ENCODE measurements at places on chromosomes 13 and 19.

- DNase-seq, result no peak
Measured at GRCh38 chr13:113084094-113084942, 21.3 kb upstream of the F7 start.

GRCh38 chr13:90485436-90485835 is 862.1 kb upstream of the MIR17HG start:
- DNase-seq, result peak; percentile 69

DNA sequence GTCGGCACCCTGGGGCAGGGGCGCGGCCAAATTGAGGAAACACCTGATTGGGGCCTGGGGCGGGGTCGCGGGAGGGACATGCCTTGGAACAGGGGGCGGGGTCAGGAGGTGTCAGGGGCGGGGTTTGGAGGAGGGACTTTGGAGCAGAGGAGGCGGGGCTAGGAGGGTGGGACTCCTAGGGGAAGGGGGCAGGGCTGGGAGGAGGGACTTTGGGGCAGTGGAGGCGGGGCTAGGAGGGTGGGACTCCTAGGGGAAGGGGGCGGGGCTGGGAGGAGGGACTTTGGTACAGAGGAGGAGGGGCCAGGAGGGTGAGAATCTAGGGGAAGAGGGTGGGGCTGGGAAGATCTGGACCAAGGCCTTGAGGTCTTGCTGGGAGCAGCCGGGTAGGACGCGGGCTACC is 21.9 kb downstream of the GRIN2D start:
- no peak for DNase-seq

DNA sequence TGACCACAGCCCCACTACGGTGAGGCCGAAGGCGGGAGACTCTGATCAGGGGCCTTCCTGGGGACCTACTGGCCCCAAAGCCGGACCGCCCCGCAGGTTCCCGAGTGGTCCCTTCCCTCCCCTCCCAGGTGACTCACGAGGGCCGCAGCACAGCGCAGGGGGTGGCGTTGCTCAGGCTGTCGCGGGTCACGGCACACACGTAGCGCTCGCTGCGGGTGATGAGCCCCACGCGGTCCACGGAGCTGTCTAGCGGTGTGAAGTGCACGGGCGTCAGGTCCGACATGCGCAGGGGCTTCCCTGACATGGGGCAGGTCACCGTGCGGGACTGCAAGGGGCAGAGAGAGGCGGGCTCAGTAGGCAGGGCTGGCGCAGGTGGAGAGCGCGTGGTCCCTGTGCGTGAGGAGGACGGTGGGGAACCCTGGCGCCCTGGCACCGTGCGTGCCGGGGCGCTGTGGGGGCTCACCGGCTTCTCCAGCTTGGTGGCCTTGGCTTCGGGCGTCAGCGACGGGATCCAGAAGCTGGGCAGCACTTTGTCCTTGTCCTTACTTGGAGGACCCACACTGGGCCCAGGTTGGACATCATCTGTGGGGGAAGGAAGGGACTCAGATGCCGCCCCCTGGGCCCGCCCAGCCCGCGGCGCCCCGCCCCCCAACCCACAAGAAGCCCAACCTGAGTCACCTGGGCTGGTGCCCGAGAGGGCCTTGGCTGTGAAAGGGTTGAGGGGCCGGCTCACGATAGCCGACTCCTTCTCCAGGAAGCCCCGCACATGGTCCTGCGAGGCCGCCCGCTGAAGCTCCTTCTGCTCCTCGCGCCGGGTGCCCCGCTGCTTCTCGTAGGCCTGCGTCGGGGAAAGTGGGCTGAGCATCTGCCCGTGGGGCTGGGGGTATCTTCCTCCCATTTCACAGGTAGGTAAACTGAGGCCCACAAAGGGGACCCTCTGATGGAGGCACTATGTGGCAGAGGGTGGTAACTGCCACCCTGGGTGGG is 23.7 kb downstream of the NOSIP start:
- DNase-seq, result no peak

DNA sequence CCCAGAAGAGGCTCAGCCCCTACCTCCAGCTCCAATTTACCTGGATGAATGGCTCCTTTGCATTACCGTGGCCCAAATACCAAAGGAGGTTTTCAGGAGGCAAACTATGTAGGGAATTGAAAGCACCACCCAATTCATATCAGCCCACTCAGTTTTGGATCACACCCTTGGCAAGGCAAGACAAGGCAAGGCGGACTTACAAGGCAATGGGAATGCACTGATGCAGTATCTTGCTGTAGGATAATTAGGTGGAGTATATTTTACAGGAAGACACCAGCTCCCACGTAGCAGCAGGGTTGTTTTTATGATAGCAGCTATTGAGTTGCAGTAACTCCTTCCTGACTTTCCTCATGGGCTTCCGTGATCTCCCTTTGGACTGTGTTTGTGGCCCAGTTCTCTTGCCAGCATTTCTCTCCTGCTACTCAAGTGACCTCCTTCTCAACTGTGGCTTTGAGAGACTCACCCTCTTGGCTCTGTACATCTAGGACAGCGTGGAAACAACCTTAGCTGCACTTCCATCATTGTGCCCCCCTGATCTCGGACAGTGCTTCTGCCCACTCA is 935.9 kb downstream of the EFNB2 start:
- DNase-seq, result no peak

DNA sequence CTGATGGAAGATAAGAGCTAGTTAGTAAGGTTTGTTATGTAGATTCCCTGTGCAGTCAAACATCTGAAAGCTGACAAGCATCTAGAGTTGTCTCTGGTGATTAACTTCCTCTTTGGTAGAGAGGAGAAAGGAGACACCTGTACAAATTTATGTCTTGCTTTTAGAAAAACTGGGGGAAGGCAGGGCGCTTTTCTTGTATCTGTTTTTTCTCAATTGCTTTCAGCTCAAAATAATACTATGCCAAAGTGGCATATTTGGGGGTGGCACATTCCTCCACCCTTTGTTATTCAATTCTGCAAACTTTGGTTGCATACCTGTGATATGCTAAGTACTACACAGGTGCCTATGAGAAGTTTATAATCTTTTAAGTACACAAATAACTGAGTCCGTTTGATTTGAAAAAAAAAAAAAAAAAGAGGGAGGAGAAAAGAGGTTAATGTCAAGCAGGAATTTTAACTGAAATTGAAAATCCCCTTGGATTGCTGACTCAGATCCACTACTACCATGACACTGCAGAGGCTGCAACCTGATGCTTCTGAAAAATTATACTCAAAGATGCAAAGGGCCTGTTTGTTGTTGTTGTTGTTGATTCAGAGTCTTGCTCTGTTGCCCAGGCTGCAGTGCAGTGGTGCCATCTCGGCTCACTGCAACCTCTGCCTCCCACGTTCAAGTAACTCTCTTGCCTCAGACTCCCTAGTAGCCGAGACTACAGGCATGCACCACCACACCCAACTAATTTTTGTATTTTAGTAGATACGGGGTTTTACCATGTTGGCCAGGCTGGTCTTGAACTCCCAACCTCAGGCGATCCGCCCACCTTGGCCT is 164.8 kb upstream of the NBEA start:
- DNase-seq, result no peak

Data from kidney glomerular epithelial cell (primary cell).